ENCODE measurements at places on chromosomes 3 and 15.

GRCh38 chr15:33754242-33754641, 214.1 kb upstream of the CHRM5 start:
- DNase-seq, result no peak

GRCh38 chr3:119562307-119562961, 3.0 kb upstream of the CD80 start:
- no peak for DNase-seq

DNA sequence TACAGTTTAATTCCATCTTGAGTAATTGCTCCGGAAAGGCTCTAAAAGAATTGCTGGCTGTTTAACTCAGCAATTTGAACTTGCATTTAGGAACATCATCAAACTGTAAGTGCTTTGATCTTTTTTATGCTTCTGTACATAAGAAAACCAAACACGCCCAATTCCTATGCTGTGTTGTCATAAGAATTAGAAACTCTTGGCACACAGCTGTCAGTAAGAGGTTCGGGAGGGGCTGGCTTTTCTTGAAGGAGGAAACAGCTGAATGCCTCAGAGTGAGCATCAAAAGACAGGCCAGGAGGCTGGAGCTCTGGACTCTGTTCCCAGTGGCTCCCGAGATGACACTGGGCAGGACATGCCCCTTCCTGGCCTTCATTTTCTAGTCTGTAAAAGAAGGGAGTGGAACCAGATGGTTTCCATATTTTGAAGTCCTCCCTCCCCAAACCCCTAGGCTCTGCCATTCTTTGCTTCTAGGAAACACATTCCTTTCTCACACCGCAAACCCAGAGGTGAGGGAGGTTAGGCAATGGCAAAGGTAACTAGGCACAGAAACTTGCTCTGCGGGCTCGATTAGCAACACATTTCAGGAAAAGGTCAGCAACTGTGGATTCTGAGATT, 73.7 kb upstream of the DLG1 start:
- peak; percentile 71 for DNase-seq

- no peak for DNase-seq
Measured at GRCh38 chr3:193052354-193053045, 134.8 kb upstream of the MB21D2 start.

DNA sequence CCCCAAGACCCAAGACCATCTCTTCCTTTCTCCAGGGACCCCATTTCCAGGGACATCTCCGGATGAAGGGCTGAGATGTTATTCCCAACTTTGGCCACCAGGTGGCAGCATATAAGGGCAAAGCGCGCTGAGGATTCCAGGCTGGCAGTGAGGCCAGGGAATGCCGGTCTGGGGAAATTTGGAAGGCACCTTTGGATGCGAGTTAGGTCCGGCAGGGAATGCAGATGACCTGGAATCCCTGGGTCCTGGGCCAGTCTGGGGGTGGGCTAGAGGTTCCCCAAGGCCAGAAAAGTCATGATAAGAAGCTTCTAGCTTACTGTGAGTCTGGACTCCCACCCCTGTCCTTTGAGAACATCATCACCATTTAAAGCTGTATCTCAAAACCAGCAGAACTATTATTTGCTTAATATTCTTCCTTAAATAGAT, 1.6 kb upstream of the CHST13 start:
- DNase-seq, result no peak

DNA sequence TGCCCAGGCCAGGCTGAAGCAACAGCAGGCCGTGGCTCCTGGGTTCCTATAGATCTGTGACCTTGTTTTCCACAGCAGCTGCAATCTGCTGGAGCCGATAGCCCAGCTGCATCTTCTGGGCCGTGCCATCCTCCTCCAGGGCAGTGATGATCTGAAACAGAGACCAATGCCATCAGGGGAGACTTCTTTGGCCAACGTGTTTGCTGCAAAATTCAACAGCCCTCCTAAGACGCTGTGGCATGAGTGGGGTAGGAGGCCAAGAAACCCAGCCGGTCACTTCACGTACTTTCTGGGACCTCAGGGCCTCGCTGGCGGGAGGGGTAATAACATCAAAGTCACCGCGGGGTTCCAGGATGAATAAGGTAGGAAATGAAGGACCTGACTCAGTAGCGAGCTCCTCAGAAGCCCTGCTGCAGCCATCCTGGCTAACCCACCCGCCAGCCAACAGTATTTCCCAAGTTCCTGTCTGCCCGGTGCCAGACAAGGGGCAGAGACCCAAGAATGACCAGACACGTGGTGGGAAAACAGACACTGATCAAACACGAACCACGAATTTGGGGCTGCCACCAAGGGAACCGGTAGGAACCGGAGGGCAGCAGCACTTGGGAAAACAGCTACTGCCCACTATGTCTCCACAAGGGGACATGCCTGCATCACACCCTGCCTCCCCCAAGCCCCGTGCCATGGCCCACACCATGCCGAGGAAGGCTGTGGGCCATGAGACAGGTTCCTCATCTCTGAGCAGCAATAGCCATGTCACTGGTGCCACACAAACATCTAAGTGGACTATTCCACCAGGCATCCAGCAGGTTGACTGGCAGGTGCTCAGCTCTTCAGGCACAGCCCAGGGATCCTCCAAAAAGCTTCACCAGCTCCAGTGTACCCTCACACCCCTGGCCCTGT, 25.2 kb downstream of the PLXNB1 start:
- DNase-seq, result no peak

GRCh38 chr3:139655909-139656595, 21.7 kb downstream of the NMNAT3 start:
- no peak for DNase-seq

DNA sequence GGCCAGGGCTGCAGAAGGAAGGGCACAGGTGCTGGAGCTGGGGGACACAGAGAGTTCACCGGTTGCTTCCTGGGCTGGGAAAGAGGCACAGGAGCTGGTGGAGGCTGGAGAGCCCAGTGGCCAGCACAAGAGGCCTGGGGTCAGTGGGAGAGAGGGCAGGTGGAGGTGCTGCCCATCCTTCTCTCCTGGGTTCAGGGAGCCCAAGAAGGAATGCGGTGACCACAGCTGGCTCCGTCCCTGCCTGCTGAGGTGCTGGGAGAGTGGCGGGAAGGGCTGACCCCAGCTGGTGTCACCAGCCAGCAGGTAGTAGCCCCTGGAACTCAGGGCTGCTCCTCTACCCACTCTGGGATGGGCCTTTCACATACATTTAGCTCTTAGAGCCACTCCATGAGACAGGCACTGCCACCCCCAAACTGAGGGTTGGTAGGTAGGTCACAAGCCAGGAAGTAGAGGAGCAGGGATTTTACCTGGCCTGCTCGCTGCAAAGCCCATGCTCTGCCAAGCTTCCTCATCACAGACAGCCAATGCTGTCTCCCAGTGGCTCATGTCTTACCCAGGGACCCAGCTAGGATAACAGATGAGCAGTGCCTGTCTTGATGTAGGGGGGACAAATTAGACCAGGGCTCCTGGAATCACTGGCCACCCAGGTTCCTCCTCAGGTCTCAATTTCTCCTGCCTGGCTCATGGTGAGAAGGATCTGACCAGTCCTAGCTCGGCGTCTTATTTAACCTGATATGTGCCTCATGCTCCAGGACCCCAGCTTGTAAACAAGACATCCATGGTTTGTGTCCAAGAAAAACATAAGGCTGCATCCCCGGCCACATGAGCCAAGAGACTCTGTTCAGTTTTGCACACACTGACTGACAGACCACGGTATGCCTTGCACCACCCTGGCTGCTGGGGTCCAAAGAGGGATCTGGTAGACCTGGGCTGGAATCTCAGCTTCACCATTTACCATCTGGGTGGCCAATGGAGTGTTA, 119.2 kb downstream of the CORO2B start:
- no peak for DNase-seq

DNA sequence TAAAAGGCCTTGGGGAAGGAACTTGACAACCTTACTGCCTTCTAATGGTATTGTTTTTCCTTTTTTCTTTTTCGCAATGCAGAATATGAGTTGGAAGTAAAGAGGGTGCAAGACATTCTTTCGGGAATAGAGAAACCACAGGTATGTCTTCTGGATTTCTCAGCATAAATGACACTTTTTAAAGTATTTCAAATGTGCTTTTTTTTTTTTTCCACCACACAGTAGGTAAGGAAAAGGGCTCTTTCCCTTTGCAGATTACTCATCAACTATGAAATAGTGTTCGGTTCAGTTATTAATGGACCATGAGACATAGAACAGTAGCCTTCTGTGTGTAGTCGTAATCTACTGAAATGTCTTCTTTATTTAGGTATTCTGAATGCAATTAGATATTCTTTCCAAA, 162.4 kb downstream of the GHSR start:
- peak; percentile 61 for DNase-seq

GRCh38 chr15:55683376-55683775, 59.6 kb downstream of the PRTG start:
- DNase-seq, result no peak

- no peak for DNase-seq
Measured at GRCh38 chr3:129410971-129411370, 17.5 kb downstream of the EFCAB12 start.

GRCh38 chr3:150635526-150635925, 32.4 kb downstream of the SELENOT start:
- DNase-seq, result no peak

- DNase-seq, result no peak
Measured at GRCh38 chr3:122421836-122422235, 6.0 kb upstream of the WDR5B start.

DNA sequence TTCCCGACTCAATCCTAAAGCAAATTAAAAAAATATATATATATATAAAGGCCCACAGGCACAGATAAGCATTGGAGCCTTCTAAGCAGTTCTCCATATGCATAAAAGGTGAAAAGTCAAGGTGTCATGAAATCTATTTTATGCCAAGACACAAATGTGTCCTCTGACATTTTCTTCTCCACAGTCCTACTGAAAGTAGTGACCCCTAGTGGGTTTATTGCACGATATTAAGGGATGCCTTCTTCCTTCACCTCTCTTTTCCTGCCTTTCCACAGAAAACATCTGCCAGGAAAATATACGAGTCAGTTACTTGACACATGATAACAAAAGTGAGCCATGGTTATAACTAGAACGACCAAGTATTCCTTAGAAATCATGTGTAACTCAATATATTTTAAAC, 303.2 kb downstream of the TIGIT start:
- DNase-seq, result no peak

DNA sequence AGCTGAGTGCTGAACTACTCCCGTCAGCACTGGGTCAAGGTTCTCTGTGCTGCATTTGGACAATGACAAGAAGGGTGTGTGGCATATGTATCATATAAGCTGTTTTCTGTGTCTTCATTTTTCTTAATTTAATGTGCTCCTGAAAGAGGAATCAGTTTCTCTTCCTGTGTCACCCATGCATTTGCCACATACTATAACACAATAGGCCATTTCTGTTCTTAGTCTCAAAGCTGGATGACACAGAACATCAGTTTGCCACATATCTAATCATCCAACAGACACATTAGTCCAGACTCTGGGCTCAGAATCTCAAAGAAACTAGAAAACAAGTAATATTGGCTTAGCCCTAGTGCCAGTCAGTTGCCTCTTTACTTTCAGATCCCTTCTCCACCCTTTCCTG, 34.1 kb downstream of the CEP19 start:
- DNase-seq, result no peak

DNA sequence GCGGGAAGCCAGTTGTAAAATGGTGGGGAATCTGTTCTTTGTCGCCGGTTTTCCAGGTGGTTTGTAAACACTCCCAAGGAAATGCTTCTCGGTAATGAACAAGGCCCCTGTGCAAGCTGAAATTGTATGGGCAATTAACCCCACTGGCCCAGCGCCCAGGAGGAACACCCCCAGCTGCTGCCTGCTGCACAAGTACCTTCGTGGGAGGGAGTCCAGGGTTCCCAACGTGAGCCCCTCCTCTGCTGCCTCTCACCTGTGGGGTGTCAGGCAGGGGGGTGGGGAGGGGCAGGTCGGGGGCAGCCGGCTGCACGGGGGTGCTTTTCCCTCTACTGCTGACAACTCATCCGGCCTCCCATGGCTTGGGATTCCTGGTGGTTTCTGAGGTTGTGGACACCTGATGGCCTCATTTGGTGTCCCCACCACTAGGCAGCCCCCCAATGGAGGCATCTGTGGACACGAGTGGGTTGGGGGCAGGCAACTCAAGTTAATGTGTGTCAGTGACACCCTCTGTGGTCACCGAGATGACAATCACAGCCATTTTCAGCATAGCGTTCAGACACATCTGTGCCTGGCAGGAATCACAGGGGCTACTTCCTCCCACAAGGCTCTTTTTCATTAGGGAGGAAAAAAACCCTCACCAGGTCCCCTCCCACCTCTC, 35.6 kb upstream of the PRR23E start:
- DNase-seq, result no peak

DNA sequence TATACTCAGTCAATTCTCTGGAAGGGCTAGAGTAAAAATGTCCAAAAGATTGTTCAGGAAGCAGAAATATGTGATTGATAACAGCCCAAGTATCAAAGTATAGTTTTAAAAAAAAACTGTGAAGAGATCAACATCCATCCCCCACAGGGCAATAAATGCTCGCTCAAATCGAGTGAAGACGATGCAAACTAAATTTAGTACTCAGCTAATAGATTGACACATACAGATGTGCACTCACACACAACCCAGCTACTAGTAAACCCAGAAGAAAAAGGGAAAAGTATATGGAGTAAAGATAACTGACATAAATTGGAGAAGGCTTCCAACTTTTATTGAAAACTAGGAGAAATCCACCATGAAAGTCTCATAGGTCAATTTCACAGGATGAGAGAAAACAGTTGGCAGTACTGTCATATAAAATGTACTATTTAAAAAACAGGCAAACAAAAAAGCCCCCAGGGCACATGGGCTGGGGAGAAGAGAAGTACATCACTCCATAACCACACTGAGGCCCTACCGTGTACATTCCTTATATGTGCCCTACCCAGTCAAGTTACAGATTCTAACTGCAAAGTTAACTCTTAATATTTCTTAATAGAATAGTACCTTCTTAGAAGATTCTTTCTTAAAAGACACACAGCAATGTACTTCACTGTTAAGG, 125.7 kb downstream of the TBL1XR1 start:
- DNase-seq, result no peak

DNA sequence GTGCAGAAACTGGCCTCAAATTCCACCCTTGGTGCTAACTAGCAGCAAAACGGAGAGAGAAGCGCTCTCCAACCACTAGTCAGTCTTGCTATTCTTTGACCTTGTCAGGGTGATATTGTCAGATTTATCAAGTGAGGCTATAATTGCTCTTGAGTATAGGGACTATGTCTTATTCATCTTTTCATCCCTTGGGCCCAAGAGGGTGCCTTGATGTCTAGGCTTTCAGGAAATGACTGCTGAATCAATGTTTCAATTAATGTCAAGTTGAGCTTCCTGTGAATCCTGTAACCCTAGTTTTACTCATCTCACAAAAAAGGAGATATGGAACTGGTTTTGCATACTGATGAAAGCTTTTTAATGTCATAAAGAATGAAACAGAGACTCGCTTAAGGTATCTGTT, 701.3 kb downstream of the EDEM1 start:
- DNase-seq, result no peak

- no peak for DNase-seq
Measured at GRCh38 chr3:39220407-39221140, 28.2 kb upstream of the XIRP1 start.
